ENCODE measurements at places on chromosomes 4 and X.

DNA sequence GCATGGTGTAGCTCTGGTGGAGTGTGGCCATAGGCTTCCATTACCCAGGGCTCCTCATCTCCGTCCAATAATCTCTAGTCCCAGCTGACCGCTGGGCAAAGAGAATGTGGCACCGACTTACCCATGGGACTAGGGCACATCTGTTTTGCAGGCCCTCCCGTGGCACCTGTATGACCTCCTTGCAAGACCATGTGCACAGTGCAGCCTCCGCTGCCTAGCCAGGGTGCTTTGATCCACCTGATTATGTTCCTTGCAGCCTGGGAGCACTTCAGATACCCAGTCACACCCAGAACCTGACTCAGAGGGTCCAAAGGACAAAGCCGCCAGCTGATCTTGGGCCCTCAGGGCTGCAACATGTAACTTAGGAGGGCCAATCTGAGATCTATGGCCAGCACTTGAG, 84.8 kb downstream of the PCDH10 start:
- no peak for DNase-seq

DNA sequence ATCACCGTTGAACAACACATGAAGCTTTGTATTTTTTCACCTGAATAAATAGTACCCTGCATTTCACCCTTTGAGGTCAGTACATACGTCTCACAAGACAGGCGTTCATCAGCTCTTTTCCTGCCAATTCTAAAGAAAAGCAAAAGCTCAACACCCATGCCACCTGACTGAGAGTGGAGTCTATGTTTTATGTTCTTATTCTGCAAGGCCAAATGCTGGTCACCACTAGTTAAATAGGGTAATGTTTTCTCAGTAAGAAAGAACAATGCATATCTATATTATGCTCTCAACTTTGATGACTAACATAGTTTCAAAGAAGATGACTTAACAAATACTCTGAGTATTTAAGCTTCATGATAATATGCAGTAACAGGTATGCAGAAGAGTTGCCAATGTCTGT, 336.3 kb upstream of the BMP3 start:
- no peak for DNase-seq

- DNase-seq: no peak
Observed at GRCh38 chr4:84948056-84948455, 18.4 kb downstream of the WDFY3 start.

DNA sequence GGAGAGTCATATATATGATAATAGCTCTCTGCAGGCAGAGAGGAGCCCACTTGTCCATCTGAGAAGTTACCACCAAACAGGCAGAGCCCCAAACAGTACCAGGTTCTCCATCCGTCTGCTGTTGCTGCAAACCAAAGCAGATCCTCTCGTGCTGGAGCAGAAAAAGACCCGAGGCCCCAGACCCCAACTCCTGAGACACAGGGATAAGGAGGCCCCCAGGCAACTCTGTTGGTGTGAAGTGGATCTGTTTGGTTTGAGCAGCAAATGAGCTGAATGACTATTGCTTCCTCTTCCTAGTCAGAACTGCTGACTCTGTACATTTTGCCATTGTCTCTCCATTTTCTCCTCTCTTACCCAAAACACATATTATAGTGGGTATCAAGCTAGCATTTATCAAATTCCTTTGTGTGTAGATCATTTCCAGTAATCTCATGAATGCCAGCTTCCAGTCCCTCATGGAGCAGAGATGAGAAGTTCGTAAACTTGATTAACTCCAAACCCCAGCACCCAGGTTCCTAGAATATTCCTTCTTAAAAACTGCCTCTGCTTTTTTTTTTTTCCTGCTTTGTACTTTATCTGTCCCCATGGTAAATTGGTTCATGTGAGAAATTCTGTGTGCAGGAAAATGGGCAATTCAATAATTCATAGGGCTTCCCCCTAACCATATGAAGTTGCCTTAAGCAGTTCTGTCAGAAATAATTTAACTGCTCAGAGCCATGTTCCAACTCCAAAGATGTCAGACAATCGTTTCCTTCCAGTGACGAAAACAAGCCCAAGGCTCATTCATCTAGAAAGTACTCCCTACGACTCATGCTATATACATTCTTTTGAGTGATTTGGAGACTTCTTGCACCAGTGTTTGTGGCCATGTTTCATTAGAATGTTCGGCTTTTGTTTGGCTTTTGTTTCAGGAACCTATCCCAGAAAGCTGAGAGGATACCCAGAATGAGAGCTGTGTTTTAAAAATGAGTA, 98.6 kb upstream of the ATXN3L start:
- DNase-seq: no peak

GRCh38 chr4:80340036-80340435, 4.5 kb downstream of the CFAP299 start:
- DNase-seq: no peak

DNA sequence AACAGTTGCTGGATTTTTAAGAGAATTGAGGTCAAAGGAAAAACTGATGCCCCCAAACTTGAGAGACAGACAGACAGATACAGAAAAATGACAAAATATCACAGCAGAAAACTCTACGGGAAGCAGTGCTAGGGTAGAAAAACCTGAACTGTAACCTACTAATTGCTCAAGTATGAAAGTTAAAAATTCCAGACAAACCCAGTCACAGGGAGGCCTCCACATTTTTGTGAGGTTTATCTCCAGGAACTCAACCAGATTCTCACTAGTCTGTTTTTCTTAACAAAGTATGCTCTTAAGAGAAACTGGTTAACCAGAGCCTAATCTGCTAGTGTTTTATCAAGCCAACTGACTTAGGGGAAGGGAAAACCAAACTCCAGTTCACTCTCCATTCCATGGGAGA, 19.9 kb upstream of the PPP3CA start:
- no peak for DNase-seq

GRCh38 chr4:31094474-31094873, 374.3 kb downstream of the PCDH7 start:
- no peak for DNase-seq

- peak; percentile 24 for DNase-seq
Observed at GRCh38 chr4:47391256-47391655, 72.2 kb downstream of the COMMD8 start.

DNA sequence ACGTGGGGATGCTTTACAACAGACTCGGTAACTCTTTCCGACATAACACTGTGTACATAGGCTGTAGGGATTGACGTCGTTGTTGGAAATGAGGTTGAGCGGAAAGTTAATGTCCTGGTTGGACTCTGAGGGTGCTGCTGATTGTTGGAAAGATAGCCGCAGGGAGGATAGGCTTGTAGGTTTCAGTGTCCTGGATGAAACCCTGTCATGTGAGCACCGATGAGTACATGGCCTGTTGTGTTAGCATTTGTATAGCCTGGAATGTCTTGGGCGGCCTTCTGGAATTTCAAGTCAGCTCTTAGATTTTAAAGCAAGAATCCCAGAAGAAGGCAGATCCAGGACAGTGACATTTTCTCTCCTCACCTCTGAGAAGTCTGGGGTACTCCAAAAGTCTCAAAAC, 63.3 kb downstream of the TBC1D14 start:
- no peak for DNase-seq

DNA sequence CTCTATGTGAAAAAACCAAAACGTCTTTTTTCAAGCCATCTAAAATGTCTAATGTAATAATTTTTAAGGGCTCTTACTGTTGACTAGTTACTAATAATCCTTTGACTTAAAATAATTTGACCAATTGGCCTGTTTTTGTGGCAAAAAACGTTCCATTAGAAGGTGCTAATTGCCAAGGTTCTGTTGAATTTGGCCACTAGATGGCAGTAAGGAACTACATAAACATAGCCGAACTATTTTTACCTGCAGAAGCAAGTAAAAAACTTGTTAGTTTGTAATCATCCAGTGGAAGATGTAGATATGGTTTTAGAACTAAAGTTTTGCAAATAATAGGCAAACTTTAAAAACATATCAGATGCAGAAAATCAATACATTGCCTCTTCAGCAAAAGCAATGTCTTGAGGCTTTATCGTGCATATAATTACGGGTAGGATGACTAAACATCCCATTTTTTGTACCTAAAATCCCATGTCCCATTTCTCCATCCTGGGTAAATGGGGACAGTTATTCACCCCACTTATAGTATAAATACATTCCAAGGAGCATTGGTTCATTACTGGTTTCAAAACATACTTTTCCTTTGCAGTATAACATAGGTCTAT, 57.6 kb downstream of the PROM1 start:
- DNase-seq: peak; percentile 52

- DNase-seq: peak; percentile 24
Observed at GRCh38 chrX:107659768-107660167, 31.5 kb downstream of the PRPS1 start.

DNA sequence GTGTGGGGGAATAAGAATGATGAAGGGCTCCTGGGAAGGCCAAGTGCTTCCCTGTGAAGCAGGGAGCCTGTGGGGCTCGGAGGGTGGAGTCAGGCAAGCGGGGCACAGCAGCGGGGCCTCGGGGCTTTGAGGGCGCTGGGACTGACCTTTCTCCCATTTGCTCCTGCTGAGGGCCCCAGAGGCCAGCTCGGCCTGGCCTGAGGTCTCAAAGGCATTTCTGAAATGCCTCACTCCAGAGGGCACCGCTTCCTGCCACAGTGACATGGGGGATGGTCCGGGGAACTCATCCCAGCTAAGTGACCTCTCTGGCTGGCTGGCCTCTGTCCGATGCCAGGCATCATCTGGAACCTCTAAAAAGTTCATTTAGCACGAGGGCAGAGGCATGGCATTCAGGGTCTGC, 98.8 kb upstream of the STX18 start:
- DNase-seq: no peak

DNA sequence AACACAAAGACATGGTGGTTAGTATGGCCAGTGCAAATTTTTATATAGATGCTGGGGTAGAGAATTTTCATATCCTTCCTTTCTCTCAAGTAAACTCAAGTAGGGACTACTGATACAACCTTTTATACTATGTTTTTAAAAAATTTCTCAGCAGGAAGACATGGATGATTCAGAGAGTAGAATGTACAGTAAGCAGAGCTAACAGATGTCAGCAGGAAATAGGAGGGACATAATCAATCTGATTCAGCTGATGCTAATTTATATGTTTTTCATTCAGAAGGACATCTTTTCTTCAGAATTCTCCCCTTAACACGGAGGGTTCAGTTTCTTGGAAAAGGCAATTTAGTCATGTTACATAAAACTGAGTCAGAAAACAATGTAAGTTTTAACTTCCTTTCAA, 95.4 kb downstream of the GRIA2 start:
- DNase-seq: no peak

DNA sequence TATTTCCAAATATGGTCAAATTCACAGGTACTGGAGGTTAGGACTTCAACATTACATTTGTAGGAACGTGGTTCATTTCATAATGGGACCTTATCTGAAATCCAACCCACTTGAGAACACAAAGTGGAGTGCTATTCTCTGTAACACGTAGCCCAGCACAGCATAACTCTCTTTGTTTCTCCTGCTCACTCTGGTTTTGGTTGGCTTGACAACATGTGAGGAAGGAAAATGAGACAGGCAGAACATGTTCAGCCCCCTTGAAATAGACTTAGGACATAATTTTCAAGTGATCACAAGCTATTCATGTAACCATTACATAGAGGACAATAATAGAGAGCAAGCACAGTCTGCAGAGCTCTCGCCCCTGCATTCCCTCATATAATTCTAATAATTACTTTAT, 115.1 kb upstream of the SMIM10 start:
- no peak for DNase-seq

- DNase-seq: no peak
Observed at GRCh38 chrX:118655561-118656246, 71.7 kb upstream of the IL13RA1 start.

- DNase-seq: no peak
Observed at GRCh38 chr4:6957148-6957520, 47.5 kb downstream of the TBC1D14 start.

DNA sequence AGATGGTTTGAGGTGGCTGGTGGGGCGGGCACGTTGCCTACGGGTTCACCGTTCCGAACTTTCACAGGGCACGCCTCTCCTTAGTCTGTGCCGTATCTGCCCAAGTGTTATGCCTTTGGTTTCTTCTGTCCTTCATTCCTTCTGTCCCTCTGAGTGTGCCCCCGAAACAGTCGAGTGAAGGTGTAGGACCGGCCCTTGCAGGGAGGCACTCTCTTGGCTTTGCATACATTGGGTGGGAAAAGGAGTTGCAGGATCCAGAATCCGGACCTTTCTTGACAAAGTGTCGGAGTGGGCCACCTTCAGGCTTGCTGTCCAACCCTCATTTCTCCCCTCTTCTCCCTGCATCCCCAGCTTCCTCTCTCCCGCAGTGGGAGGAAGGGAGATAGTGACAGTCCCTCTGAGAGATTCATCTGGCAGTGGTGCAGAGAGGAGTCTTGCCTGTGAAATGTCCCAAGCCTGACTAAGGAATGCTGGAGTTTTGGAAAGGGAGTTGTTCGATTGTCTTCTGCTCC, 569 bp downstream of the ARFIP1 start:
- DNase-seq: no peak

DNA sequence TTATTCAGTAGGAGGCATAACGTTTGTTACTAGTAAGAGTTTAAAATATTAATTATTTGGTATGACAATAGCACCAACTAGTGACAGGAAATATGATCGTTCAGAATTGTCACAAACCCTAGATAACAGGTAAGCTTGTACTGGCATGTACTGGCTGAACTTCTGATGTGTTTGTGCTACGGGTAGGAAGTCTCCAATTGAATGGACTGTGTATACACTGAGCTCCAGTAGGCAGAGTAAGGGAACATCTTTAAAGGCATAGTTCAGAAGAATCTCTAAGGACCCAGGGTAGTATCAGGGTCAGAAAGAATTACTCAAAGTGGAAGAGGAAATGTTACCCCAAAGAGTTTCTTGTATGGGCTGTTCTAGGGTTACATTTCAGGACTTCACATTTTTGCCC, 230.4 kb downstream of the EDA2R start:
- peak; percentile 14 for DNase-seq

GRCh38 chr4:10599574-10599973, 85.0 kb downstream of the CLNK start:
- DNase-seq: peak; percentile 29

DNA sequence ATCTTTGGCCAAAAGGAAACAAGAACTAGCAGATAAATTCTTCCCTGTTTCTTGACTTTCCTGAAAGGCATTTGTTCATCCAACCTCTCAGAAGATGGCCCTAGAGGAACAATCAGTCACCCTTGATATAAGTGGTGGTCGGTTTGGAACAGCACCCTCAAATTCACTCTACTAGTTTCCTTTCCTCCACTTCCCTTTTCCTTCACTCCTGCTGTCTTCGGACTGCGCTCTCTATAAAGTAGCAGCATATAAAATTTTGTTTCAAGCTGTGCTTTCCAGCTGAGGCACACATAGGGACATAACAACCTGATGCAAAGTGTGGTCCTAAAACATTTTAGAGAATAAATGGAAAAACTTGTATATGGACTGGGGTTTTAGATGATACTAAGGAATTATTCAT, 29.0 kb upstream of the MOB1B start:
- no peak for DNase-seq

GRCh38 chr4:157423526-157424020, 203.0 kb downstream of the GRIA2 start:
- DNase-seq: no peak

DNA sequence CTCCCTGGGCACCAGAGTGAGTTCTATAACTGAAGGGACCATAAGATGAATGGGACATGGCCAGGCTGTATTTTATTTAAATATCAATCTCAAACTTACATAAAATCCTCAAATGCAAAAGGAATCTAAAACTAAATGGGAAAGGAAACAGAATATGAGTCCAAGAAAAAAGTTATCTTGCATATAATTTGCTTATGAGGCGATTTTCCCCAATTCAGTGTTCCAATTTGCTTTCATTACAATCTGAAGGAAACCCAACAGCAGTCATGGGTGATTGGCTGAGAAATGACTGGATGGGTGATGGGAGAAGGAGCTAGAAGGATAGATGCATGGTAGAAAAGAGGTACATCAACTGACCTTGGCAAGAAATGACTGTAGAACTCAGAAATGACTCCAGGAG, 511.3 kb upstream of the TENM3 start:
- DNase-seq: no peak

GRCh38 chrX:47610511-47610910, 9.1 kb downstream of the SYN1 start:
- DNase-seq: no peak

Measured in GM10248 (cell line).